ENCODE measurements at places on chromosomes 13 and 19.

- DNase-seq, result no peak
Measured at GRCh38 chr19:6088602-6089049, 21.7 kb downstream of the RFX2 start.

GRCh38 chr13:34943436-34944273 lies 1.6 kb downstream of the NBEA start:
- DNase-seq, result no peak

- no peak for DNase-seq
Measured at GRCh38 chr19:30339624-30340525, 32.3 kb upstream of the ZNF536 start.

GRCh38 chr13:42485272-42485671 lies 88.7 kb upstream of the TNFSF11 start:
- no peak for DNase-seq

DNA sequence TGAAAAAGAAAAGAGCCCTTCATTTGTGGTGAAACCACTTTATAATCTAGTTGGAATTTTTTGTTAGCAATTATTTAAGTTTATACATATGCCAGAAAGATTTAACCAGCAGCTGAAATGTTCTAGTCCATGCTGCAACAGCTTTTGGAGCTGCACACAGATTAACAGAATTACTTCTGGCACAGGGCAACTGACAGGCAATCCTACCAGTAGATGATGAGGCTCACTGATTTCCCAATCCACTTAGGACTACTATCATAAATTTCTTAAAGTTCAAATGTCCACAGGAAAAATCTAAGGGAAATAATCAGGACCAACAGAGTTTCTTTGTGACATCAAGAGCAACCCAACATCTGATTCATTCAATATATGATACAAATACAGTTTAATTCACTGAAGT lies 78.8 kb downstream of the CRYL1 start:
- no peak for DNase-seq

GRCh38 chr13:40109351-40109844 lies 453.9 kb downstream of the COG6 start:
- peak; percentile 20 for DNase-seq

DNA sequence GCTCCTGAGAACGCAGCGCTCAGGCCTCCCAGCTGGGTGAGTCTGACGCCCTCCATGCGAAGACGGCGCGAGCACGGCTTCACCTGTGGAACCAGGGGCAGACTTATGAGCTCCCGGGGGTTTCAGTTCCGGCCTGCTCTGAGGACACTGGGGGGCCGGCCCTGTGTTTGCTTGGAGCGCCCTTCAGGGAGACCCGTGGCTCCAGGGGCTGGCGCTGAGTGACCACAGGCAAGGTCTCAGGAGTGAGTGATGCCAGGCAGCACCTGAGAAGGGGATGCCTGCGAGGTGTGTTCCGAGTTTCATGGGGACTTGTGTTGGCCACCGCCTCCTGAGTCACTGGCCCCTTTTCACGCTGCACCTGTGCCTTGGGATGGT lies 4.5 kb downstream of the MCF2L start:
- no peak for DNase-seq

GRCh38 chr13:33123066-33123859 lies 107.0 kb downstream of the KL start:
- DNase-seq, result no peak

- peak; percentile 51 for DNase-seq
Measured at GRCh38 chr19:43524922-43525835, 1.8 kb downstream of the ETHE1 start.

DNA sequence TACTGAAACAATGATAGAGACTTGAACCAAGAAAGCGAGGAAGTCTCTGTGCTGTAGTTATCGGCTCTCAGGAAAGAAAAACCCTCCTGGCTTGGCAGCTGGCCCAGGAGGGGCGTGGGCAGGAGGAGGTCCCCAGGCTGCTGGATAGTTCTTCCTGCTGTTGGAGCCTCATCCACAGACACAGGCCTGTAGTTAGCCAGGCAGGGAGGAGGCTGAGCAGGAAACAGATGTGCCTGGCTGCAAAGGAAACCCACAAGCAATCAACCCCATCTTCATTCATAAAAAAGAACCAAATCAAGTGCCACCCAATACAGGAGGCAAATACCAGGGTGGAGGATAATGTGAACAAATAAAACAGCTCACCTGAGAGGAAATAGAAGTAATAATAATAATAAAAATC lies 86.2 kb downstream of the IRS2 start:
- DNase-seq, result no peak

GRCh38 chr19:41993612-41994483 lies at the start of gene ATP1A3:
Gene ATP1A3 (minus strand): TSS chr19:41994230. CDS start chr19:41994076, 154 bp downstream.
- peak; percentile 49 for DNase-seq

DNA sequence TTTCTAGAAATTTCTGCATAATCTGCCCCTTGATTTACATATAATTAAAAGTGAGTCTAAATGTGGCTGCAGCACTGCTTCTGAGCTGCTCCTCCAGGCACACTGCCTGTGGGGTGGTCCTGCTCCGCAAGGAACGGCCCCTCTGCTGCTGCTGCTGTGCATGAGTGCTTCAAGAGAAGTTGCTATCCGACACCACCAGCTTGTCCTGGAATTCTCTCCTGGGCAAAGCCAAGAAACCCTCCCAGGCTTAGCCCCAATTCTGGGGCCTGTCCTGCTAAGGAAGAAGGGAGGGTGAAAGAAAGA lies 7.5 kb upstream of the PDCD5 start:
- DNase-seq, result no peak

DNA sequence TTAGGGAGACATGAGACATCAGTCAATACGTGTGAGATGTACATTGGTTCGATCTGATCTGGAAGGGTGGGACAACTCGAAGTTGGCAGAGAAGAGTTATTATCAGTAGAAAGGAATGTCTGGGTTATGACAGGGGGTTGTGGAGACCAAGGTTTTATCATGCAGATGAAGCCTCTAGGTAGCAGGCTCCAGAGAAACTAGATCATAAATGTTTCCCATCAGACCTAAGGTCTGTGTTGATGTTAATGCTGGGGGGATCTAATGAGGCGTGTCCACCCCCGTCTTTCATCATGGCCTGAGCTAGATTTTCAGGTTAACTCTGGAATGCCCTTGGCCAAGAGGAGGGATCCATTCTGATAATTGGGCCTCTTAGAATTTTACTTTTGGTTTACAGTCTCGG lies 187.0 kb upstream of the KL start:
- DNase-seq, result no peak

GRCh38 chr13:40920826-40921225 lies 98.3 kb downstream of the ELF1 start:
- no peak for DNase-seq

DNA sequence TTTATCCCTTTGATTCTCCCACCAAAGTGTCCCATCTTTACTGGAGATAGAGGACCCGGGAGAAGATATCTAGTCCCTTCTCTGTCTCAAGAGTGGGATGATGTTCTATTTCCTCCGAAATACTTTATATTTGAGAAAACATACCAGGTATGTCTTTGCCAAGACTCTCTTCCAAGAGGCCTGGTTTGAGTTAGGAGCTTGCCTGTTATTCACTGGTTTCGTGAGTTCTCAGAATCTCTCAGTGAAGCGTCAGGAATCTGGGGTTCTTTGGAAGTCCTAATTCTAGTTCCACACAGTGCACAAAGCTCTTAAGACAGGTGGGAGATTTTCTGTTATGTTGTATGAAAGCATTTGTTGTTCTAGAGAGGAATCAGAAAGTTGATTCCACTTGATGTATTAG lies 182.0 kb downstream of the DNAJC15 start:
- DNase-seq, result no peak

GRCh38 chr13:34944751-34945150 lies 2.7 kb downstream of the NBEA start:
- DNase-seq, result no peak

- DNase-seq, result peak; percentile 62
Measured at GRCh38 chr13:113145496-113145895, 13.0 kb upstream of the PROZ start.

DNA sequence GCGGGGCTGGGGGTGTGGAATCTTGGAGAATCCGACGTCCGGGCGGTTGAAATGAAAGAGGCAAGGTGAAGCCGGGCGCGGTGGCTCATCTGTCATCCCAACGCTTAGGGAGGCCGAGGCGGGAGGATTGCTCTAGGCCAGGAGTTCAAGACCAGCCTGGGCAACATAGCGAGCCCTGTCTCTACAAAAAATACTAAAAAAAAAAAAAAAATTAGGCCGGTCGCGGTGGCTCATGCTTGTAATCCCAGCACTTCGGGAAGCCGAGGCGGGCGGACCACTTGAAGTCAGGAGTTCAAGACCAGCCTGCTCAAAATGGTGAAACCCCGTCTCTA lies 225 bp upstream of the GARIN5A start:
- DNase-seq, result no peak

GRCh38 chr13:22940736-22941135 lies 240.0 kb upstream of the SGCG start:
- DNase-seq, result no peak

- no peak for DNase-seq
Measured at GRCh38 chr19:9782338-9782737, 13.8 kb upstream of the ZNF846 start.

DNA sequence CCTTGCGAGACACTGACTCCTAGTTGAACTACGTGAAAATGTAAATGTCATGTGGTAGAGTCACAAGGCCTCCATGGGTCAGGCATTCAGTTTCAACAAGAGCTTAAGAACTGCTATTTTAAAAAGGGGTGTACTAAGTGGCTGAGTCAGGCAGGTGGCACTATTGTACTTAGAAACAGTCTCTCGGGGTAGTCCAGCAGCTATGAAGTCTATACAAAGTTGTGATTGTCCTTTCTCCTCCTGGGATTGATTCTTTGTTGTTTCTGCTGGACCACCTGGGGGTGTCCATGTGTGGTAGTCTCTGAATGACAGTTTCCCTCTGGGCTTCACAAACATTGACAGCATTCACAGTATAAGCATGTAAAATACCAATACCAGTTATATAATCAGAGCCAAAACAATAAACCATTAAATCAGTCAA lies 33.0 kb downstream of the UGGT2 start:
- DNase-seq, result no peak

- no peak for DNase-seq
Measured at GRCh38 chr13:31947105-31947504, 84.5 kb upstream of the FRY start.

DNA sequence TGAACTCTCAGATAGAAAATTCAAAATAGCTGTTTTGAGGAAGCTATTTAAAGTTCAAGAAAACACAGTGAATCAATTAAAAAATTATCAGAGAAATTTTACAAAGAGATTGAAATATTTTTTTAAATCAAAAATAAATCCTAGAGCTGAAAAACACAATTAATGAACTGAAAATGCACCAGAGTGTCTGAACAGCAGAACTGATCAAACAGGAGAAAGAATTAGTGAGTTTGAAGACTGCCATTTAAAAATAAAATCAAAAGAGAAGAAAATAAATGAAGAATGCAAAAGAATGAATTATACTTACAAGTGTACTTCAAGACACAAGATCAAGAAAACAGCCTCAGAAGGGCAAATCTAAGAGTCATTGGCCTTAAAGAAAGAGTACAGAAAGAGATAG lies 1000.2 kb upstream of the ATXN8OS start:
- no peak for DNase-seq

DNA sequence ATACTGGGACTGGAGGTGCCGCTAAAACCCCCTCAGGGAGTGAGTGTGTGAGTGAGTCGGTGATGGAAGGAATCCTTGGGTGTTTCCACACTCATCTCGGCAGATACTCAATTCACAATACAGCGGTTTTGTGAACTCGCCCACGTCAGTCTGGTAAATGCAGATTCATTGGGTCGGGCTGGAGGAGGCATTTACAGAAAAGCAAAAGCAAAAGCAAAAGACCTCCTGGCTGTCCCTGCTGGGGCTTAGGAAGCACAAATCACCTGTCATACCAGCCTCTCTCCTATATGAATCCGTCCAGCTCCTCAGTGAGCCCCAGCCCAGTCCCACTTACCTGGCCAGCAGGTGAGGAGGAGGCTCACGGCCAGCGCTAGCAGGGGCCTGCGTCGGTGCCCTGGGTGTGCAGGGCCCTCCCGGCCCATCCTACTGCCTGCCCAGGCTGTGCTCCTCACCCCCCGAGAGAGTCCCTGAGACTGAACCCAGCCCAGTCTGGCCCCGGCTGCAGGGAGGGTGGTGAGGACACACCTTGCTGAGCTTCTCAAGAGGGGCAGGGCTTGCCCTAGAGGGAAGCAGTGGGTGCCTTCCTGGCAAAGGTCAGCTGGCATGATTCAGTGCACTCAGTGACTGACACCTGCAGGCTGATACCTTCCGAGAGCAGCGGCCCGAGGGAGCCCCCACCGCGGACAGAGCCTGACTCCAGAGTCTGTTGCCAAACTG lies at the start of gene MUC16:
Gene MUC16 (minus strand): TSS at position 475 of the 717 bp plus-strand sequence.
- peak; percentile 3 for DNase-seq

DNA sequence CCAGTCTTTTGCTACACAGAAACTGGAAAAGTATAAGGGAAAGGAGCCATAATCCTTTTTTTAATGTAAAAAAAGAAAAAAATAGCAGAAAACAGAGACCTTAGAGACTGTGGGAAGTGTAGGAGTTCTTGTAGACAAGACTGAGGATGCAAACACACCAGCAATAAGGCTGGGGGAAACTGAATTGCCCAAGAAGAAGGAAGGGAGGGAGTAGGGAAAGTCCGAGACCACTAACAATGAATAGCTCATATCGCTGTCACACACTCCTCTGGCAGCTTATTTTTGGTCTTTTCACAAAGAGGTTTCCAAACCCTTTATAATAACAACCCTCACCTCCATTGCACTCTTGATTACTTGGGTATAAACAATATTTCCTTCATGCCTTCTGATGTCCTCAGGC lies 952.0 kb downstream of the SLITRK5 start:
- no peak for DNase-seq

GRCh38 chr13:45717349-45717748 lies 15.2 kb downstream of the CBY2 start:
- DNase-seq, result no peak

- DNase-seq, result peak; percentile 73
Measured at GRCh38 chr19:8615813-8616596, 5.5 kb upstream of the ADAMTS10 start.

- no peak for DNase-seq
Measured at GRCh38 chr13:105327581-105328126, 1207.8 kb downstream of the EFNB2 start.

DNA sequence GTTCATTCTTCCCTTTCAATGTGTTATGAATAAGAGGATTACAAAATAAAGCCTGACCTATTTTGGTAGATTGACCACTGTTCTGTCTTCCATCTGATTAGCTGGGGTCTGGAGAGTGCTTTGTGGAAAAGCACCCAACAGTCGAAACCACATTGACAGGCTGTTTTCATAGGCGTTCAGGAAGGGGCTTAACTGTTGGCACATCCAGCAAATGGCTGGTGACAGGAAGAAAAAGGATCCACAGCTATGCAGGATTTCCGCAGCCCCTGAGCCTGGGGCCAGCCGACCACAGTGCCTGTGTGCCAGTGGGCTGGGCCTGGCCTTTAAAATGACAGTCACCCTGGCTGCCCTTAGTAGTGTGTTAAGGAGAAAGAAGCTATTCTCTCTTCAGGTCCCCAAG lies 113.3 kb downstream of the SIPA1L3 start:
- no peak for DNase-seq

DNA sequence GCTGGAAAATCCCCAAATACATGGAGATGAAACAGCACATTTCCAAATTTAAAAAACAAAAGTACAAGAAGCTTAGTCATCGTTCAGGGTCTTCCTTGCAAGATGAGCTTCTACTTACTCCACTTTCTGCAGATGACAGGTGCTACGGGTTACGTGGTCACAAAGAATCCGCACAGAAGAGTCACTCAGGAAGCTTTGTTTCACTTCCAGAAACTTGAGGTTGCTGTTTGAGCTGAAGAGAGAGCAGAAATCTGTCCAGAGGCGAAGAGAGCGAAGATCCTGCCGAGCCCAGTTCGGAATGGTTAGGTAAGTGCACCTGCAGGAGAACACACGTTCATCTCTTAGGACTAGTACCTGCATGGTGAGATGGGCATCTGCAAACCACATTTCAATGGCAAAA lies 9.4 kb downstream of the NLRP7 start:
- no peak for DNase-seq

All from activated CD4-positive, alpha-beta T cell treated with anti-CD3 and anti-CD28 coated beads, Interleukin-2, amount 50 U/mL, for 48 hours (primary cell).